Activated naive CD4-positive, alpha-beta T cell (primary cell): ENCODE measurements at places on chromosomes 5 and 9.

- DNase-seq = no peak
Measured at GRCh38 chr9:100670719-100671118, 92.8 kb downstream of the CAVIN4 start.

DNA sequence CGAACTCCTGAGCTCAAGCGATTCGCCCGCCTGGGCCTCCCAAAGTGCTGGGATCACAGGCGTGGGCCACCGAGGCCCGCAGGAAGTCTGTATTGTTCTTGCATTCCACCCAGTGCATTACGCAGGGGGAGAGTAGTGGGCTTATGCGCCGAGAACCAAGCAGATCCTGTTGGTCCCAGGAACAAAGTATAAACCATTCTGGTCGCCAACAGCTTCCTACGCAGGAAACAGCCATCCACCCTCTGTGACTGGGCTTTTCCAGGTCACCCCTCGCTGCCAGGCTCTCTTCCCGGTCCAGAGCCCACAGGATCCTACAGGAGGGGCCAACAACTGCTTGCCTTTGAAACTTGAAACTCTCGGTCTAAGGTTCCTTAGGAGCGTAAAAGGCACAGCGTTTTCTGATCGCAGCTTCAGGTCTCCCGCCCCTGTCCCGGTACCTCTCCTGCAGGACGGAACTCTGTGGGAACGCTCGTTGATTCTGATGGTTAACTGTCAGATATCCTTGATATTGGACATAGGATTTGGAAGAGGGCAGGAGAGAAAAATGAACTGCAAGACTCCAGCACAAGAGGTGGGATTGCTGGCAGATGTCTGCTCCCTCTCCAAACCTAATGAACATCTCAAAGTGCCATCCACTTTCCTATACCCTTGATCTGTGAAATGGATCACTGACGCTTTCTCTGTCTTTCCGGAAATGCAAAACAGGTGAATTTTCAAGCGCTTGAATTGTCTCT is 4.2 kb upstream of the ANXA2R start:
- DNase-seq = no peak

DNA sequence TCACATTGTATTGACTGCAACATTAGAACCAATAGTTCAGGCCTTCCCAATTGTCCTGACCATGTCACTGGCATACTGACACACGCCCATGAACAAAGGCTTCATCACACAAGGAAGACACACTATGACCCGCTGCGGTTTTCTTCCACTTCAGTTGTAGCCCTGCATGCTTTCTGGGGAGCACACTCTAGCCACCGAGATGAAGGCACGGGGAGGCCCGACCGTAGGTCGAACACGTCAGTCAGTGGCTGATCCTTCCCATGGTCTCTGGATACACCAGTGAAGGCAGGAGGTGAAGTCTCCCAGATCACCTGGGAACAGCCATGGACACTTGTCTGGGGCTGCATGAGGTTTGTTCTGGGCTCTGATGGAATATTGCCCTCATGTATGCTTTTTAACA is 224.7 kb downstream of the FSTL4 start:
- no peak for DNase-seq

- DNase-seq = no peak
Measured at GRCh38 chr9:135504262-135505243, 4.1 kb downstream of the MRPS2 start.

DNA sequence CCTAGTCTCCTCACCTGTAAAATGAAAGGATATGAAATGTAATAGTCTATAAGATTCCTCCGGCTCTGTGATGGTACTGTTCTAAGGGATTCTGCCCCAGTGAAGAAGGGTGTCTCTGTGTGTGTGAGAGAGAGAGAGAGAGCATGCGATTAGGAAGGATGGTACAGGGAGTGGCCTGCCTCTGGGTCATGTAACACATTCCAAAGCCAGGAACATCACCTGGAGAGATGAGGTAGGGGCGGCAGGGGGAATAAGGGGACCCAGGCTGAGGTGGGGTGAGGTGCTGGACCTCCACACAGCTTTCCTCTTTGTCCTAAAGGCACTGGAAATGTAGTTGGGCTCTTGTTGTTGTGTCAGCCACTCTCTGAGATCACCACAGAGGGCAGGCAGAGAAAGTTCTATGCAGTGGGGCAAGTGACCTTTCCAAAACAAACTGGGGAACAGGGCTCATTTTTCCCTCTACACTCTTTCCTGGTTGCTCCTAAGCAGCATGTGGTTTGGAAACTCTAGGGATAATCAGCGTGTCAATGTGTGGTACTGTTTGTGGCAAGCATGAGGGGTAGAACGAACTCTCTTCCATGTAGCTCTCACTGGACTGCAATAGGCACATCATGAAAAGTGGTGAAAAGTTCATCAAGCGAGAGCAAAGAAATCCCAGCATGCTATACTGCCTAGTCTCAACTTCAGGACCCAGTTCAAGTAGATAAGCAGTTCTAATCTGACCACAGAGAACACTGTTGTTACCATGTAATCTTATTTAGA is 65.0 kb downstream of the SEMA6A start:
- no peak for DNase-seq

- no peak for DNase-seq
Measured at GRCh38 chr5:121746763-121747162, 104.9 kb upstream of the FTMT start.

DNA sequence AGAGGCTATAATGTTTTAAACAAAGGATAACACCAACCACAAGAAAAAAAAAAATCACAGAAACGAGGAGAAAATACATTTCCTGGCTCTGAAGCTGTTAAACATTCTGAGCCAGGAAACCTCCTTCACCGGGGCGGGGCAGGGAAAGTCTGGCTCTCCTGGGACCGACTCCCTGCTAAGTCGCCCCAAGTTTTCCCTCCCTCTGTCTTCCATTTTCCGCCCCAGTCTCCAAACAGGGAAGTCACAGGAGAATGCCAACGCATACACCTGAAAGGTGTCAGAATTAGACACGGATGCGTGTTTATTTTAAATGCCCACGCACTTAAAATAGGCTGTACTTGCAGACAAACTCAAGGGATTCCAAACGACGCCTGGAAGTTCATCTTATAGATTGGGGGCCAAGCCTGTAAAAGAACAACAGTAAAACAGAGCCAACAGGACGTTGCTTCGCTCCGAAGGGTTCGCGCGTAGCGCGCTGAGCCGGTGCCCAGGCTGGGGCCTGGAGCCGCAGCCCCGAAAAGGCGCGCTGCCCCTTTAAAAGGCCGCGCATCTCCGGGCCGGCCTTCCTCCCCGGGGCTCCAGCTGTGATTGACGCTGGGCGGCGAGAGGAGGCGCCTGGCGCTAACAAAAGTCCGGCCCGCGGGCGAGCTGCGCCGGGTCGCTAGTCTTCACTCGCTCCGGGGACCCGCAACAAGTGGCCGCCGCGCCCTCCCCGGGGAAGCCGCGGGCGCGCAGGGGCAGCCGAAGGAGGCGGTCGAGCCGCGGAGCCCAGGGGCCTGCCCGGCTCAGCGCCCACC is at the start of gene FBXL7:
FBXL7 (plus strand) TSS at position 653 of the 797 bp plus-strand sequence.
- no peak for DNase-seq

GRCh38 chr9:111572950-111573604 is 26.4 kb downstream of the PTGR1 start:
- DNase-seq = no peak

DNA sequence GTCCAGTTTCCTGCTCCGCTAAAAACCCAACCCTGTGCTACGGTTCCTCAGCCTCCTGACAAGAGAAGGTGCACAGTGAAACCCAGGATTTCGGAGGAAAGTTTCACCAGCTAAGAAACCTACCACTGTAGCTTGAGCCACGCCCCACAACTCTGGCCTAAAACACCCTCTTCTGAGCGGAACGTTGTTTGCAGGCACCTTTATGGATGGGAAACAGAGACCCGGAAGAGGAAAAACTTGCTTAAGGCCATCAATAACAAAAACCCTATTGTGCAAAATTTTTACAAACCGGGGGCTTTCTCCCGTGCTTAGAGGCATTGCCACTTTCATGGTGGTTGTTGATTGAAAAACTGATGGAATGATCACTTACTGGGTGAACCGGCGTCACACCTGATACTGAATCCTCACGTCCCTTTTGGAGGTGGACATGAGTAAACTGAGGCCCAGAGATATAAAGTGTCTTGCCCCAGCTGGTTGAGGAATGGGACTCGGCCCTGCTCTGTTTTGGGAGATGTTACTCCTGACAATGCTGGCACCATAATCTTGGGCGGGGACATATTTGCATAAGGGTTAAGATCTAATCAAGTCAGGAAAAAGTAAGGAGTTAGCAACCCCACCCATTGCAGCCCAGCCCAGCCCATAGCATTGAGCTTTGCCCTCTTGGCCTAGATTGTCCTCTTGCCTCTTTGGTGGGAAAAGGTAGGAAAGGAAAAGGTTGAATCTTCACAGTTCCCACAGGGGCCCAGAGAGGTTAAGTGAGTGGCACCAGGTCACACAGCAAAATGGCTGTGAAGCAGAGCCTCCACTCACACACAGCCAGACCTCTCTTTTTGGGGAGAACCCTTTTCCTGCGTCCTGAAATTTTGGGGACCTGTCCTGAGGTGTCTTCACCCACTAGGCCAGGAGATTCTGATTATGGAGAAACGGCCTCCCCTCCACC is 23.2 kb upstream of the PTGS1 start:
- DNase-seq = no peak

- no peak for DNase-seq
Measured at GRCh38 chr5:139648205-139649081, at the start of gene CXXC5. Gene CXXC5, plus strand, starts transcription at chr5:139648349. Its CDS starts 32,175 bp downstream, at chr5:139680524.

DNA sequence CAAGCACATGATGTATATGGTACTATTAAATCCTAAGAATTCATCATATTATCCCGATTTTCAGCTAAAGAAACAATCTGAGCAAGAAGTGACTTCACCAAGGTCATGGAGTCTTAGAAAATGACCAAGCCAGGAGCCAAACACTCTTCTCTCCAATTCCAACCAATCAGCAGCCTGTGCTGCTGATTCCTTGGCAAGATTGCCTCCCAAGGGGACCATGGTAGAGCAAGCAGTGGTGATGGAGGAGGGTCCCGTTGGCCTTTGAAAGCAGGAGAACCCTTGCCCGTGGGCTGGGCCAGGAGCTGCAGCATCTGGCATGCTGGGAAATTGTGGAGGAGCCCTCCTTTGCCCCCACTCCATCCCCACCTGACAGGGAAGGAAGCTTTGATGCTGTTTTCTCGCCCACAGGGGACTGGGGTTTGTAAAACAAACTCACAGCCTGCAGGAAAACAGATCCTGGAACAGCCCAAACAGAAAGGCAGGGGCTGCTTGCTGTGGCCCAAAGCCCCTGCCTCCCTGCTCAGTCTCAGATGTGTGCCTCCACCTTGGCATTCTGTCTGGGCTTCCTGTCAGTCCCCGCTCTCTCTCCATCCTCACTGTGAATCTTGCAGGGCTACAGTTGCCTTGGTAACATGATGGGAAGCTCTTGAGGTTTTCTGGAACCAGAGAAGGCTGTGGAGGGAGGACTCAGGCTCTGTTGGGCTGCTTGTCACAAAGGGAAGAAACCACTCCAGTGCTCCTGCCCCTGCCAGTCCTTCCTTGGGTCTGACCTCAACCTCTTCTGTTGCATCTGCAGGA is 70.8 kb upstream of the HSPA9 start:
- no peak for DNase-seq

DNA sequence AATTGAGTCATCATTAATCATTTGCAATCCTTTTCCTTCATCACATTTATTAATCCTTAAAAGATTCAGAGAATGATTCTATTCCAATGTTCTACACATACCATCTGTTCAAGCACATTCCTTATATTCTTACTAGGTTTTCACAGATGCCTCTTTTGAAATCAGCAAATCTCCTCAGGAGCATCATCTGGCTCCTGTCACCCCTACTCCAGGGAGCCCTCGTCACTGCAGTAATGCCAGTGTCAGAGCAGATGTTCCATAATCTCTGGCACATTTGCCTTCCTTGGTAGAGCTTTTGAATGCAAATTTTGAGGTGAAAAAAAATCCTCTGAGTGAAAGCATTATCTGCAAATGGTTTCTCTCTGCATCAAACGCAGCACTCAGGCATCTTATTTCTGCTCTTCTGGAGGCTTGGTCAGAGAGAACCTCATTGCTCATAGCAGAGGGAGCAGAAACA is 7.6 kb upstream of the KCNV2 start:
- DNase-seq = no peak

GRCh38 chr9:136722093-136722968 is 10.0 kb downstream of the DIPK1B start:
- no peak for DNase-seq

DNA sequence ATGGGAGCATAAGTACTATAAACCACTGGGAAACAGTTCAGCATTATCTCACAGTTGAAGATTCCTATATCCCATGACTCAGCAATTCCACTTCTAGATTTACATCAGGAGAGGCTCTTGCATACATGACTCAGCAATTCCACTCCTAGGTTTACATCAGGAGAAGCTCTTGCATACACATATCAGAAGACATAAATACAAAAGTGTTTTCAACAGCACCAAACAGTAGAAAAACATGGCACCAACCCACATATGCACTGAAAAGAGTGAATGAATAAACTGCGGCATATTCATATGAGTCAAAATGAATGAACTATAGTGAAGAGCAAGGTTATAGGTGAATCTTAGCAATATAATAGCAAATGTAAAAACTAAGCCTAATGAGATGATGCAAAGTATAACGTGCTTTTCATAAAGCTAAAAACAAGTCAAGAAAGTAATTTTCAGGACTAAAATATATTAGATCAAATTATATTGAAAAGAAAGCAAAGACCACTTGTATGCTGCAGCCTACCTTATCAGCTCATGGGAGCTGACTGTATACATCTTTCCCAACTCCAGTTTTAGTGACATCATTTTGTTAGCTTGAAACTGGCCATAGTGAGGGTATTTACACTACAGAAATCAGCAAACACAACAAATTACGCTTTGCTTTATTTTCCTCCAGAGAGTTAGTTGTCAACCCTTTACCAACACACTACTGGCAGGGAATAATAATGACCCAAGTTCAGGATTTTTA is 95.8 kb downstream of the ANKRD18B start:
- DNase-seq = no peak

- no peak for DNase-seq
Measured at GRCh38 chr5:68332080-68332451, 116.5 kb downstream of the PIK3R1 start.

- no peak for DNase-seq
Measured at GRCh38 chr9:124859803-124860581, 1.8 kb downstream of the RPL35 start.

- no peak for DNase-seq
Measured at GRCh38 chr5:120096413-120096812, 367.7 kb upstream of the PRR16 start.

DNA sequence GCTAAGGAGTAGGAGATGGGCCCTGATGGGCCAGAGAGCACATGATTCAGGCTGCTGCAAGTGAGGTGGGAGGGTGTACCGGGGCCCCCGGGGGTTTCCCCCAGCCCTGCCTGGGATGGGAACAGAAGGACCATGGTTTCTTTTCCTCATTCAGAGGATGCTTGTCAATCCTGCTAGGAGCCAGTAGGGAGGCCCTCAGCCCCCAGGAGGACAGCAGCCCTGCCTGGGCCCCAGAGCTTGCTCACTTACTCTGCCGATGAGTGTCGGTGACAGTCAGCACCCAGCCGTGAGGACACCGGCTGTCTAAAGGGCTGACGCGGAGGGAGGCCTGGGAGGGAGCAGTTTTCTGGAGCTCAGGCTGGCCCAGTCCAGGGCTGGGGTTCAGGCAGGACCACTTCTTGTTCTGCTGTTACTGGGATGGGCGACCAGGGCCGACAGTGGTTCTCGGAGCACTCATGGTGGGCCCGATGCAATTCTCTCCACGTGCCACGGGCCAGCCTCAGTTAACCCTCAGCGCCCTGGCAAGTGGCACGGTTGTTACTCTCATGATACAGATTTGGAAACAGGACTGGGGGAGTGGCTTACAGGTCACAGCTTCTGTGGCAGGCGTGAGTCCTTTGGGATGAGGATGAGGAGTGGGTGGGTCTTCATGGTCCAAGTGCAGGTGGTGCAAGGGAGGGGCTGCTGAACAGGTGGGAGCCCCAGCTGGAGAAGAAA is 1.8 kb downstream of the ARRDC1 start:
- no peak for DNase-seq
